ENCODE measurements at places on chromosomes 5 and 9.

- DNase-seq: no peak
These were observed 273.1 kb downstream of the GABRB2 start for GRCh38 chr5:161273410-161273809.

DNA sequence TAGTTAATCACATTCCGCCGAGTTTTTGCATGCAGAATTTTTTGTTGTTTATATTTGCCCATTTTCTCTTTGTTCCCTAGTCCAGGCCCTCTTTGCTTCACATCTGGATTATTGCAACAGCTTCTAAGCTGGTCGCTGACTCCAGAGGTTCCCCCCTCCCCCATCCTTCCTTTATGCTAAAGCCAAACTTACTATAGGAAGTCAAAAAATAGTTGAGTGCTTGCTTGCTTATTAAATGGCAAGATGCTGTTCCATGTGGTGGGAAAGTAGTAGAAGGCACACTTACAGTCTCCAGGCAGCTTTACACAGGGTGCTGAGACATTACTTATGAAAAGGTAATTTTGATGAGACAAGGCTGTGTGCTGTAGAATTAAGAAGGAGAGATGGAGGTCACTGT lies 1.3 kb downstream of the ZBTB34 start:
- DNase-seq: peak; percentile 18

DNA sequence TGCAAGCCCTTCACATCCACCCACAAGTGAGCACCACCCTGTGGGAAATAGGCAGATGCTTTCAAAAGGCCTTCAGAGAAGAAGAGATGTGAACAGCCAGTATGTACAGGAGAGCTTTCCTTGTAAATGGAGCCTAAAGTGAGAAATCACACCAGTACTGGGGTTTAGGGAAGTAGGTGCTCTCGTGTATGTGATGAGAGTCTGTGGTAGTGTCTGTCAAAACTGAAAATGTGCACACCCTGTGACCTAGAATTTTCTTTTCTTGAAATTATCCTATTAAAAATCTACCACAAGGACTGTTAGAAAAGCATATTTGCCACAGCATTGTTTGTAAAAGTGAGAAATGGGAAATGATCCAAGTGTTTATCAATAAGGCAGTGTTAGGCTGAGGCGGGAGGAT lies 16.6 kb downstream of the OTULINL start:
- DNase-seq: no peak

- DNase-seq: no peak
These were observed 123.5 kb upstream of the ICE1 start for GRCh38 chr5:5298841-5299541.

GRCh38 chr9:108776920-108777639 lies 78.7 kb downstream of the ACTL7B start:
- DNase-seq: no peak

- DNase-seq: no peak
These were observed 68.2 kb upstream of the TAF1L start for GRCh38 chr9:32703635-32704034.

DNA sequence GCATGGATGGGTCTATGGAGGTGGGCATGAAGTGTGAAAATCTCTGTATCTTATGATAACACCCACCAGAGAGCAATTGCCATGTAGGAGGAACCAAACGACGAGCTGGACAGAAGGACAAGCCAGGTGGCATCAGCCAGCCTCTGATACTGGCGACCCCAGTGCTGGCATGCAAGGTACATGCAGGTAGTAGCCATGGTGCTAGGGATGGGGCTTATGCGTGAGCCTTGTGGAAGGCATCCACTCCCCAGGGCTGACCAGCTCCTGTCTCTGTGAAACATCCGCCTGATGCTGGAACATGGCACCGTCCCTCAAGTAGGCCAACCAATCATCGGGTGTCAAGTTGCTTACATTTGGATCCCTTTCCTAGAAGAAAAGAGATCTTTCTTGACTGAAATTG lies 412.9 kb downstream of the GADD45G start:
- no peak for DNase-seq

DNA sequence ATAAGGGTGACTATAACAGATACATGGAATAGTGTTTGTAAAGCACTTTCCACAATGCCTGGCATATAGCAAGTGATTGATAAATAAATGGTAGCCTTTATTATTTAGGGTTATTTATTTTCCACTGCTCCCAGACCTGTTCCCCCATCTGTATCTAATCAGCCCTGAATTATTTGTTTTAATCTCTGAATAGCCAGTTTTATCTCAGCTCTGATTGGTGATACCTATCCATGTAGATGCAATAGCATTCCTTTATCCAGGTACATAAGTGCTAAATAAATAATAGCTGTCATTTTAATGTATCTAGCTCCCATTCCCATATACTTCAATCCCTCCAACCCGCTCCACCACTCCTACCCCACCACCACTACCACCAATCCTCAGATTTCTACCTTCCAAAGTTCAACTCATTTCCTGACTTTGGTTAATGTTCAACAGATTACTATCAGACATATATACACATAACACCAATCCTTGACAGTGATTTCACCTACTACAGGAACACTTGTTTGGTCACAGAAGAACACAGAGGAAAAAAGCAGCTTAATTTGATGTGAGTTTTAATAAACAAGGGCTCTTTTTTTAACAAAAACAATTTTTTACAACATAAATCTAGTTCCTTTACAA lies 14.0 kb downstream of the PRKAA1 start:
- no peak for DNase-seq

- DNase-seq: no peak
These were observed 38.4 kb upstream of the ASS1 start for GRCh38 chr9:130406278-130406895.

DNA sequence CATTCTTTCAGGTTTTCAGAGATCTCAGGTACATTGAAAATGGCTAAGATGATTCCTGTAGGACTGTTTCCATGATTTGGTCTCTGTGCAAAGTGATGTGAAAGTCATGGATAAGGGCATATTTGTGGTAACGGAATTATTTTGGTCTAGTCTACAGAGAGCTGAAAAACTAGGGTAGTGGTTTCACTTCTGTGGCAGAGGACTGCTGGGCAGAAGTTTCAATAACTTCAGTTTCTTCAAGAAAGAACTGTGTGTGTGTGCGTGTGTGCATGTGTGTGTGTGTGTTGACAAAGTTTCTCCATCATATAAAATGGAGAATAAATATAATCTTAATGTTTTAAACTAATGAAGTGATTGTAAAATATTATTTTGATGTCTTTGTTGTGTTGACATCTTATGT lies 4.3 kb downstream of the CNOT8 start:
- DNase-seq: no peak

DNA sequence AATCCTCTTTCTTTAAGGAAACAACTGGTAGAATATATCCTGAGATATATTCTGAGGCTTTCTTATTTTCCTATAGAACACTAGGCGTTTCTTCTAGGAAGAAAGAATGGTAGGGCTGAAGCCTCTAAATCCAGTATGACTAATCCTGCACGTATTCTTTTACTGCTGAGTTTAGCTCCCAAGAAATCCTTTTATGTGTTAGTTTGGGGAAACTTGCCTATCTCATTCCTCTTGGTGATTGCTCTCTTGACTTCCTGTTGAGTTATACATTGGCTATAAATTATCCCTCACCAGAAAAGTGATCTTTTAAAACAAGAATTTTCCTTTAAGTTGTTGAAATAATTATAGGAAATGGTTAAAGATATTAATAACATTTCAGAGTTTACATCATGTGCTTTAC lies 422.9 kb downstream of the TMEM161B start:
- DNase-seq: no peak

- no peak for DNase-seq
These were observed 114.0 kb downstream of the NSG2 start for GRCh38 chr5:174159327-174160114.

DNA sequence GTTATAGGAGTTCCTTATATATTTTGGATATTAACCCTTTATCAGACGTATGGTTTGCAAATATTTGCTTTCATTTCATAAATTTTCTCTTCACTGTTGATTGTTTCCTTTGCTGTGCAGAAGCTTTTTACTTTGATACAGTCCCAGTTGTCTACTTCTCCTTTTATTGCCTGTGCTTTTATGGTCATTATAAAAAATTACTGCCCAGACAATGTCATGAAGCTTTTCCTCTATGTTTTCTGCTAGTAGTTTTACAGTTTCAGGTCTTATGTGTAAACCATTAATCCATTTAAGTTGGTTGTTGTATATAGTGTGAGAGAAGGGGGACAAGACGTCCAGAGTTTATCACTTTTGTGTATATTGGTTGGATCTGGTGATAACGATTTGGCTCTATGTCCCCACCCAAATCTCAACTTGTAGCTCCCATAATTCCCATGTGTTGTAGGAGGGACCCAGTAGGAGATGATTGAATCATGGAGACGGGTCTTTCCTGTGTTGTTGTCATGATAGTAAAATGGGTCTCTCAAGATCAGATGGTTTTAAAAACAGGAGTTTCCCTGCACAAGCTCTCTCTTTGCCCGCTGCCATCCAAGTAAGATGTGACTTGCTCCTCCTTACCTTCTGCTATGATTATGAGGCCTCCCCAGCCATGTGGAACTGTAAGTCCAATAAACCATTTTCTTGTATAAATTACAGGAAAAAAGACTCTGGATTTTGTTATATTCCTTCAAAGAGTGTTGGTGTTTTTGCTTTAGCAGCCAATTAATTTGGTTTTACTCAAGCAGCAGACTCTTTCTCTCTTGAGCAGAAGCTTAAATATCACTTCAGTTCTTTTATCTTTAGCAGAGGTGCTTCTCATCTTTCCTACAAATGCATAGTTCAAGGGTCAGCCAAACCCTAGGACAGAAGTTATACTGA lies 13.7 kb downstream of the F2R start:
- no peak for DNase-seq

Measured in muscle of back (tissue), 13 donors.